ENCODE measurements at places on chromosomes 11 and 22. TPM values are rescaled to one million over a fixed set of nuclear protein-coding genes. Genes with fewer than 3 reads are reported as not detected.

Gene CTSC
- polyA plus RNA-seq: 8.9 TPM

Gene CREB3L1
- polyA plus RNA-seq: 7.4 TPM

Gene APOBEC3B
- 0.85 TPM for polyA plus RNA-seq

Gene OR10A2
- not detected for polyA plus RNA-seq

Gene EXPH5
- 0.14 TPM for polyA plus RNA-seq

Gene RFPL2
- polyA plus RNA-seq: not detected

Gene CHCHD10
- polyA plus RNA-seq: 393 TPM

Gene ACR
- 0.53 TPM for polyA plus RNA-seq

Data from heart left ventricle (tissue), 16 donors.